ENCODE measurements at places on chromosomes 2 and 18.

DNA sequence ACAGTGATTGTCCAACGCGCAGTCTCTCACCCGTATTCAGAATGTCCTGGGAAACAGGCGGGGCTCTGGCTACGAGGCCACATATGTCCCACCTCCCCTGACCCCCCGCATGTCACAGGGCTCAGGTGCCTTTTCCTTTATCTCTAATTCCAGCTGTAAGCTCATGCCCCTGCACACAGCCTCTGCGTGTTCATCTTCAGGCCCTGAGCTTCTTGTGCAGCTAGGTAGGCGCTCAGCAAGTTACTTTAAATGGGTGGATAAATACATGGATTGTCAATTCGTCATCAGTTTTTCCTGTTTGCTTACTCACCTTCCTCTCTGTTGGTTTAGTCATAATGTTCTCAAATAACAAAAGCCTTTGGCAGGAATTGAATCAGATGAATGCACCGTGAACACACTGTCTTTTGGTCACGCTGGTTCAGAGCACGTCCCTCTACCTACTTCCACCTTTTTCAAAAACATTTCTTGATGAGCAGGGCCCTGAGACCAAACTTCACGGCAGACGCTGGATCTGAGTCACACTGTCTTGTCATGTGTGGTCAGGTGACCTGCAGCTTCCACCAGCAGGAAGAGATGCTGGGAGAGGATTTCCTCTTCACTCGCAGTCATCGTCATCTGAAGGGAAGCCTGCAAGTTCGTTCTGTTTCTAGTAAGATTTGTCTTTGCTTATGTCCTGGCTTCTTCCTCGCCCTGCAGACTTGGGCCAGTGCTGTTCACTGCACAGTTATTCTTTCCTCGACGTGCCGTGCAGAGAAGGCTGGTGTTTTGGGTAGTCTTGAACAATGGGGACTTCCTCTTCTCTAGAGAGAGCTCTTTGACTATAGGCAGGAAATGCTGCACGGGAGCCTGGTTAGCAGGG lies 138.1 kb downstream of the PTGR3 start:
- peak; percentile 93 for DNase-seq

DNA sequence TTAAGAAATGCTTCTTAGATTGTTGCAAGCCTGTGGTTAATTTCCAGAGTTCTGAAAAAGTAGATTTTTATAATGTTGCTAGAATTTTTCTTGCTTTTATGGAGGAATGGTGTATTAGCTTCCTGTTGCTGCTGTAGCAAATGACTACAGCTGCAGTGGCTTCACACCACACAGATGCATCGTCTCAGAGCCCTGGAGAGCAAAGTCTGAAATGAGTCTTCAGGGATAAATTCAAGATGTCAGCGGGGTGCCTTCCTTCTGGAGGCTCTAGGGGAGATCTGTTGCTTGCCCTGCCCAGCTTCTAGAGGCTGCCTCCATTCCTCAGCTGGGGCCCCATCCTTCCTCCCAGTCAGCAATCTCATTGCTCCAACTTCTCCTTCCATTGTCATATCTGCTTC lies 187.8 kb downstream of the ZNF516 start:
- no peak for DNase-seq

GRCh38 chr2:164746713-164747112 lies 94.9 kb downstream of the COBLL1 start:
- DNase-seq: no peak

DNA sequence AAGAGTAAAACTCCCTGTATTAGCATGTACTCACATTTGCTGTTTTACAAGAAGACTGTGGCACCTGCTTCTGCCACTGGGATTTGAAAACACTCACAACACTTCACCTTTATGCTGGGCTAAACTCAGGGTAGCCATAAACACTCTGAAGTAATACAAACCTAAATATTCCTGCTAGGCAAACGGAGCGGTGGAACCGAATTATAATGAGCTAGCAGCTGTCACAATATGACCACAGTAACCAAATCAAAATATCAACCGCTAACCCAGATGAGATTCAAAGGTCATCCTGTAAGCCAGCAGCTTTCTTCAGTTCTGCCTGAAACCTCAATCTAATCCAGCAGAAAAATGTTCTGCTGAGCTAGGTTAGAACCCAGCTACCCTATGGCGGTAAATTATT lies 132.1 kb downstream of the TCF4 start:
- no peak for DNase-seq

DNA sequence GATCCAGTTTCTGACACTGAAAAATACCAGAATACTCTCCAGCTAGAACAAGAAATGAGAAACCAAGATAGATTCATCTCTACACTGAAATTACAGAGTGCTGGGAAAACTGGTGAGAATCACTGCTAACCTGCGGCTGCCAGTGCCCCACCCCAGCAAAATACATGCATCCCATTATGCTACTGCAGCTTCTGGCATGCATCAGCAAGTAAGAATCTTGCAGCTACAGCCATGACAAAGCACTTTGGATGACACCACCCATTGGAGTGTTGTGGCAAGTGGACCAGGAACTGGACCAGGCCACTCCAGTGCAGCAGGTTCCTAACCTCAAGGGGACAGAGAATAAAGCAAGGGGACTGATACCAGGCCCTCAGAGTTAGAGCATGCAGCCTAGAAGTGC lies 378.8 kb upstream of the ETAA1 start:
- DNase-seq: no peak

GRCh38 chr18:7941533-7941932 lies 374.4 kb downstream of the PTPRM start:
- no peak for DNase-seq

- DNase-seq: peak; percentile 39
Observed at GRCh38 chr2:240997856-240998705, at the start of gene SNED1. SNED1 (plus strand) TSS chr2:240998618; CDS start chr2:240998838, 220 bp downstream.

Data from activated CD4-positive, alpha-beta T cell treated with anti-CD3 and anti-CD28 coated beads, Interleukin-10, Interleukin-2, amounts not matched to agents 100 ng/mL and 50 ng/mL, durations not matched to agents 16 hours and 8 hours (primary cell).